ENCODE measurements at places on chromosomes 16 and 17.

DNA sequence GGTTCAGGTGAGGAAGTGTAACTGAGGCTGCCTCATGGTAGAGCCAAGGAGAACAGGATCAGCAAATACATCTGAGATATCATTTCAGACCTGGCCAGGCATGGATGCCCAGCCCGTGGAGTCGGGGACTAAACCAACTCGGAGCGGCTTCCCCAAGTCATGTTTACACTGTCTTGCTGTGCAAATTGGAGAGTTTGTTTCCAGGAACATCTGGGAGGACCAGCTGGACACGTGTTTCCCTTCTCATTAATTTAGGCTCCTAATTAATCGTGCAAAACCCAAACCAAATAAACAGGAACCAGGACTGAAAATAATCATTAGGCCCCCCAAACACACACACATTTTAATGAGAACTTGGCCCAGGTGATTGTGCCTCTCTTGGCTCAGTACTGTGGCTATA, 70.9 kb upstream of the SALL1 start:
- DNase-seq, result no peak

GRCh38 chr17:58330538-58330996, 2.0 kb upstream of the TSPOAP1 start:
- no peak for DNase-seq

DNA sequence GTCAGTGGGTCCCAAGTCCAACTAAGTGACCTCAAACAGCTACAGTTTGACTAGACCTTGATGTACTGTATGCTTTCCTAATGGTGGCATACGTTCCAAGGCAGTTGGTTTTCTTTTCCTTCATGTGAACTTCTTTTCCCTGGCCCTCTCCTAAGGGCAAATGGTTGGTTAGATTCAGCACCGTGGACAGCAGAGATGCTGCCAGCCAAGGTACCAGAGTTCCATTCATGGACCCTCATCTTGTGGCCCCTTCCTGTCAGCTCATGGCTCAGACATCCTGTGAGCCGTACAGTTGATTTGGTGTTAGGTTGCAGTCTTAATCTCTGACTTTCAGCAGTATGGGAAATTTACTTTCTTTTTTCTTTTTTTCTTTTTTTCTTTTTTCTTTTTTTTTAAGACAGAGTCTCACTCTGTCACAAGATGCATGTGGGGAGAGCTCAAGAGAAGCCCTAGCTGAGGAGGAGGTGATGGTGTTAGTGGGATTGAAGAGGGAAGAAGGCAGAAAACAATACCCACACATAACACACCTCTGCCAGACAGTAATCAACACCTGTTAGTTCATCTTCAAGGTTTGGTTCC, 122.4 kb downstream of the USP31 start:
- DNase-seq, result no peak

GRCh38 chr17:73365301-73365874, 53.6 kb upstream of the CDC42EP4 start:
- no peak for DNase-seq

- DNase-seq, result no peak
Measured at GRCh38 chr17:50634915-50635731, 442 bp downstream of the ABCC3 start.

Data from DMS79 (cell line).